ENCODE measurements at places on chromosomes 2 and 18.
A peak's percentile ranks its signal among the peaks of the same experiment; 100 is the strongest.

- no peak for DNase-seq
Measured at GRCh38 chr18:58139459-58140386, 95.7 kb downstream of the NEDD4L start.

DNA sequence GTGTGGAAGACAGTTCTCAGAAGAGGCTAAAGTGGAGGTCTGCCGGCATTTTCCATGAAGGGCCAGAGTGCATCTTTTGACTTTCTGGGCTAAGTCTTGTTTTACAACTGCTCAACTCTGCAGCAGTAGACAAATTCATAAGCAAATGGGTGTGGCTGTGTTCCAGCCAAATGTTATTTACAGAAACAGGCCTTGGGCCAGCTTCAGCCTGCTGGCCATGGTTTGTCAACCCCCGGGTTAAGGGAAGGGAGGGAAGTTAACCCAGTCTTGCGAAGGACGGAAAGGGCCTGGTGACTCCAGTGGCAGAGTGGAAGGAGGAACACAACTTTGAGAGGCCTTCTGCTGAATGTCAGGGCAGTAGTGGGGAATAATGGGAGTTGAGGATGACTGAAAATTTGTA, 34.3 kb upstream of the NCKAP5 start:
- DNase-seq, result no peak

- DNase-seq, result no peak
Measured at GRCh38 chr2:33477473-33478468, 1.3 kb downstream of the RASGRP3 start.

- DNase-seq, result no peak
Measured at GRCh38 chr2:84880395-84880644, 564 bp downstream of the TRABD2A start.

DNA sequence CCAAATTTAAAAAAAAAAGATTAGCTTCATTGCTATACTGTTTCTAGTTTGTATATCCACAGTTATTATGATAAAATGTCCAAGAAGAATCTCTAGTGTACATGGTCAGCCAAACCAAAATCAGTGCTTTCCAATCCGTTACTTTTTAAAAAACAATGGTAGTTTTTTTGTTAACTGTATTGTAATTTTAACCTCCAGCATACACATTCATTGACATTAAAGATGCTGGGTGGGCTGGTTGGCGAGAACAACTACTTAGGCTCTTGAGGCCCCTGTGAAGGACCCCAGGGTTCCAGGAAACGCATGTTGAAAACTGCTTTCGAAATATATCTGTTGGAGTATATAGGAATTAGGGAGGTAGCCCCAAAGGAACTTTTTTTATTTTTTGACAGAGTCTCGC, 107.3 kb upstream of the RASGRP3 start:
- DNase-seq, result no peak

DNA sequence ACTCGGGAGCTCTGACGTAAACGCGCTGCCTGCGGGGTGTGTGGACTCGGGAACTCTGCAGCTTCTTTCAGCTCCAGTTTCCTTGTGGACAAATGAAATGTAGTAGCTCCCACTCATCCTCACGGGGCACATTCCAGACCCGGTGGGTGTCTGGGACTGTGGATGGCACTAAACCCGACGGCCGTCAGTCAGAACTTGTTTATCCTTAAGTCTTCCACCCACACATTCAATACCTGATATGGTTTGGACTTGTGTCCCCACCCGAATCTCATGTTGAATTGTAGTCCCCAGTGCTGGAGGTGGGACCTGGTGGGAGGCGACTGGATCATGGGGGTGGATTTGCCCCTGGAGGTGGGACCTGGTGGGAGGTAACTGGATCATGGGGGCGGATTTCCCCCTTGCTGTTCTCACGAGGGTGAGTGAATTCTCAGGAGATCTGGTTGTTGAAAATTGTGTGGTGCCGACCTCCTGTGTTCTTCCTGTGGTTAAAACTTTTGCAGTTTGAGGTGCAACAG, 81.2 kb upstream of the SNTG2 start:
- no peak for DNase-seq

GRCh38 chr2:56192664-56193305, 9.0 kb downstream of the CCDC85A start:
- no peak for DNase-seq

DNA sequence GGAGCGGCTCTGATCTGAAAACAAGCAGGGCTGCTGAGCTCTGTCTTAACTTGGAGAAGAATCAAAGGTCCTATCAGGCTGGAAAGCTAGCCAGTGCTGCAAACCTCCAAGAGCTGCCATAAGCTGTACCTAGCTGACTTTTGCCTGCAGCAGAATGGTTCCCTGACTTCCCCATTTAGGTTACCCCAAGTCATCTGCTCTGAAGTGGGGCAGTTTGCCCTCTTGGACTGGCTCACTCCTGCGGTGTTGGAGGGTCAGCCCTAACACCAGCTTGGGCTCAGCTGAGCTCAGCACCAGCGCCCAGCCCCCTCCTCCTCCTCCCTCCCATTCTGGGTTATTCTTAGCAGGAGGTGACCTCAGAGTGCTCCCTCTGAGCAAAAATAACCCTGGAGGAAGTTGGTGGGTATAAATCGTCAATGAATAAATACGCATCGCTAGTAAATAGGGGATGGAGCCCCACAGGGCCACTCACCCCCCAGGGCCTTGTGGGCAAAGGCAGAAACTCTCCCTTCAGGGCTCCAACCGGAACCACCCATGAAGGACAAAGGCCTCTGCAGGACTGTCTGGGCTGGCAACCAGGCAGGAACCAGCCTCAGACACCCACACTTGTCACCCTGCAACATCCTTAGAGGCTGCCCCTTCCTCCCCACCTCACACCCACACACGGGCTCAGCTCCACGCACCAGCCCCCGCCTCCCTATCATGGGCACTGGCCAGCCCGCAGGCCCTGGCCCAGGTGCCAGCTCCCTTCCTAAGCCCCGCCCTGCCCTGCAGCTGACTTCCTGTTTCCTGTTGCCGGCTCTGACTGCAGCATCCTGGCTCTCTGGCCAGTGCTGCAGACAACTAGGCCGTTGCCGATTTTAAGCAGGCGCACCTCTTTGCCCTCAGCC, 46.9 kb downstream of the DNMT3A start:
- DNase-seq, result peak; percentile 65

DNA sequence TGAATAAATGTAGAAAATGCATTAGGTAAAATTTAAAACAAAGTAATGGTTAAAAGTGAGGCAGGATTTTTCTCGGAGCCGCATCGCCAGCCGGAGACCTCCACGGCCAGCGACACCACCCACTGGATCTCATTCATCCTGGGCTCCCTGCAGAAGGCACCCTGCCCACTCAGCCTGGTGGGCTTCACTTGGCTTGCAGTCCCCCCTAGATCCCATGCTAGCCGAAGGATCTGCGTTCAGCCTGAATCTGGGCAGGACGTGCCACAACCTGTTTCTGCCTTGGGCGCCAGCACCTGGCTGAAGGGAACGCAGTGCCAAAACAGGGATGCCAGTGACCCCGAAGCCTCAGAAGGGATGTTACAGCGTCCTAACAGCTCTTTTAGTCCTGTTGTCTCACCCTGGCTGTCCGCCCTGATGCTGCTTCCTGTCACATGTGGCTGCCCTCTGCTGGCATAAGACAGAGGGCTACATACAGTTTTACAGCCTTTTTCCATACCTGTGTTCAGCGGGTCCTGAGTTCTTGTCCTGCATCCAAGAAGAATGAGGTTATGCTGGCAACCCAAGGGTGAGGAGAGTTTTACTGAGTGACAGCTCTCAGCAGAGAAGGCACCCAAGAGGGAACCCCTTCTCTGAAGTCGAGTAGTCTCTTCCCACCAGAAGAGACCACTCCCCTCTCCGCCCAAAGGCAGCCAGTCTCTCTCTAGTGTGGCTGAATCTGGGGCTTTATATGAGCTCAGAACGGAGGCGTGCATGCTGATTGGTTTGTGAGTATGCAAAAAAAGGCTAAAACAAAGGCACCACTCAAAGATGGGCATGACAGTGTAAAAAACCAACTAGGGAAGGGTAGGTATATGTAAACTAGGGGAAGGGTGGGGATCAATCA, 173.1 kb upstream of the GYPC start:
- no peak for DNase-seq

- DNase-seq, result no peak
Measured at GRCh38 chr2:237440819-237441281, 26.9 kb upstream of the COL6A3 start.

DNA sequence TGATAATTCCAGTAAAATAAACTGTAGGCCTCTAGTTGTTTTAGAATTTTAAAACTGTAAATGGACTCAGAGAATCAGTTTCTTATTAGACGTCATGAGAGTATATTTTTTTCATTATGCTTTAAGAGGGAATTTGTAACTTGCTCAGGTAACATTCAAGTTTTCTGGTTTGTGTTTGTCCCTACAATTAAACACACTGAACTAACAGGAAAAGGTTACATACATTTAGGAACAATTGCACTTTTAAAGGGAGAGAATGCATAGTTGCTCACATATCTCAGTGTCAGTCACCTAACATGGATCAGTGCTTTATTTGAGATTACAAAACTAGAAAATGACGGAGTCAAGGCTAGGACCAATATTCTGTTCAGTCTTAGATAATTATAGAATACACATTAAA, 3.1 kb downstream of the COL3A1 start:
- DNase-seq, result no peak

GRCh38 chr2:26455037-26455669, 22.8 kb downstream of the OTOF start:
- DNase-seq, result no peak

DNA sequence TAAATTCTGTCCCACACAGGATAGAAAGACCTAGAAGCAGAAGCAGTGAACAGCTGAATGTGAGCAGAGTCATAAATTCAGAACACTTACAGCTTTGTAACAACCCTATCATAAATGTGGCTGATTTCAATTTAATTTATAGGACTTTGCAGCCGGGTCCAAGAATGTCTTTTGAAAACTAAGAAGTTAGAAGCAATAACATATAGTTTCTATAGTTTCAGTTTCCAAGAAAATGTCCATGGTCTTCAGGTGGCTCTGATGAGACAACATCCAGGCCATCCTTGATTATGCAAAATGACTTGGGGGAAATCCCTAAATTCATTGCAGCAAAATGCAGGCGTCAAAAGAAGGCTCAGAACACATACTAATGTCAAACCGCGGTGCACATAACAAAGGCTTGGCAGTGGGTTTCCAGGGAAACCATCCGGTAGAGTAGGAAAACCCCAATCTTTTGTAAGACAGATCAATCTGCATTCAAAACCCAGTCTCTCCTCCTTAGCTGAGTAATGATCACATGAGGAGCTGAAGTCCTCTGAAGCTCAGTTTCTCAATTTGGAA, 442.2 kb upstream of the ID2 start:
- no peak for DNase-seq

DNA sequence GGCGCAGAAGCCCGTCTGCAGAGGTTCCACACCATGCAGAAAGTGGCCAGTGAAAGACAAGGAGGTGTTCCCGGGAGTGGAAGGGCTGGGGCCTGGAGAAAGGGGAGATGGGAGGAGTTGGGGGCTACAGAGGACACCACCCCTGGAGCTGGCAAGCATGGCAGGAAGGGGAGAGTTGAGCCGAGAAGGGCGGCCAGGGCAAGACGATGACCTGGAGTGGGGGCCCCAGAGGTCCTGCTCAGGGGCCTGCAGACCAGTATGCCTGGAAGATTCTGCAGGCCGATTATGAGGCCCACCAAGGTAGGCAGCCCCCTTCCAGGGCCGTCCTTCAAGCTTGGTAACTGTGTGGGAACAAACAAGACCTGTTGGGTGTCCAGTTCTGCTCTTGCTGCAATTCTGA, 33.1 kb downstream of the RBFA start:
- no peak for DNase-seq

DNA sequence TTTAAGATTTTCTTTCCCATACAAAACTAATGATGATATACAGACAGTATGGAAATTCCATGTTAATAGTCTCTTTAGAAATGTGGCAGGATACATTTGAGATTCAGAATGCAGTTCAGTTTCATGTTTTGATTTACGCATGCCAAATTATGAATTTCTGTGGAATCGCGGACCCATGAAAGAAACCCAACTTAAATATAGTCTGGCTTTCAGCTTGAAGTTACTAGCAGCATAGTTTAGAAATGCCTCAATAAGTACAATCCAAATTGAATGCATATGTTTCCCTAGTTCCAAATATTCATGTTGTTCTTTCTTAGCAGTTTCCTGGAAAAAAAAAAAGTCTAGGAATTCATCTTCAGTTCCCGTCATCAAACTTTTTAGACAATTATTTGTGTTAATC, 164.1 kb upstream of the RASGRP3 start:
- DNase-seq, result no peak

GRCh38 chr2:170523506-170523905, 191.6 kb upstream of the SP5 start:
- no peak for DNase-seq

GRCh38 chr18:63763831-63764600, 11.2 kb upstream of the SERPINB7 start:
- no peak for DNase-seq

DNA sequence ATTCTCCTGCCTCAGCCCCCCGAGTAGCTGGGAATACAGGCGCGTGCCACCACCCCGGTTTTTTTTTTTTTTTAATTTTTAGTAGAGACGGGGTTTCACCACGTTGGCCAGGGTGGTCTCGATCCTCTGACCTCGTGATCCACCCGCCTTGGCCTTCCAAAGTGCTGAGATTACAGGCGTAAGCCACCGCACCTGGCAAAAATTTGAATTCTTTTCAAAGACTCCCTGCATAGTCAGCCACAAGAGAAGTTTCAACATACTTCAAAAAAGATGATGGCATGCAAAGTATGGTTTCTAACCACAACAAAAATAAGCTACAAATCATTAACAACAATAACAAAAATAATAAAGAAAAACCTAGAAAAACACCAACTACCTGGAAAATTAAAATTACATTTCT, 22.0 kb downstream of the HYCC2 start:
- no peak for DNase-seq

DNA sequence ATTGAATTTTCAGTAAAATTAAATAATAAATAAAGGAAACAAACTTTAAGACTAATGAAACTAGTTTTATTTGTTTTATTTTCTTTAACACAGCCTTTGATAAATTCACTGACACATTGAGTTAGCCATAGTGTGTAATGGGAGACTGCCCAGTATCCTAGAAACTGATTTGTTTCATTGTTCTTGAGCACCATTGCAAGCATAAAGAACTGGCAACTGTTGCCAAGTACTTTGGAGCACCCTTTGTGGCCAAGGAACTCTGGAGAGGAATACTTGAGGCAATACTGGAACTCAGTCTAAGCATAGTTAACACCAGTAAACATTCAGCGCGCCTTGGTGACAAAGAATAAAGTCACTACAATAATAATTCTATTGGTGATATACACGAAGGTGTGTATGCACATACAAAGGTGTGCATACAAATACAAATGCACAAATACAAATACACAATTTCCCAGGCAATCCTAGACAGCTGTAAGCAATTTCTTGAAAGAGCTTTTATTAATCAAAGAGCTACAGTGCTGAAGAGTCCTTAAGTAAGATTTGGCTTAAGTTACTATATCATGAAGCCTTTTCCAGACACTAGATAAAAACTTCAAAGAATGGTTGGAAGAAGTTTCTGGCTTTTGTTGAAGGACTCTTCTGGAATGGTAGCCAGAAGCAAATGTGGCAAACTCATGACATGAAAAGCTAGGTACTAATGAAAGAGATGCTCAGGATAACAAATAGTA, 1371.2 kb downstream of the LRP1B start:
- no peak for DNase-seq

All from effector CD4-positive, alpha-beta T cell (primary cell).